ENCODE measurements at places on chromosomes 2 and 18.

DNA sequence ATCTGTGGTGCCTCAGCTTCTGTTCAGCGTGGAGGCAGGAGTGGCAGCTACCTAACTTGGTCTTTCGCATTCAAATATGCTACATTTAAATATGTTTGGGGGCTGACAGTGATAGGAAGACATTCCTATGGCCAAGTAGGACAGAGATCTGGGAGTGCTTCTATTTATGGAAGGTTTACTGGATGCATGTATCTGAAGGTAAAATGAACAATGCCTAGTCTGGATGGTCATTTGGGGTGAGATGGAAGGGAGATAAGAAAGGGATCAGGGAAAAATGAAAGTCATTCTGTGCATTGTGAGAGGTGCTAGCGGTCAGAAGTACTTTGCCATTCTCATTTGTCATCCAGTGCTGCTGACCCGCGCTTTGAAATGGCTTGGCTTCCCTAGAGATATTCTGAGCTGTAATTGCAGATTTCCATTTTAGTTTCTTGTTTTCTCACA, 300.9 kb upstream of the FBXO11 start:
- DNase-seq = no peak

DNA sequence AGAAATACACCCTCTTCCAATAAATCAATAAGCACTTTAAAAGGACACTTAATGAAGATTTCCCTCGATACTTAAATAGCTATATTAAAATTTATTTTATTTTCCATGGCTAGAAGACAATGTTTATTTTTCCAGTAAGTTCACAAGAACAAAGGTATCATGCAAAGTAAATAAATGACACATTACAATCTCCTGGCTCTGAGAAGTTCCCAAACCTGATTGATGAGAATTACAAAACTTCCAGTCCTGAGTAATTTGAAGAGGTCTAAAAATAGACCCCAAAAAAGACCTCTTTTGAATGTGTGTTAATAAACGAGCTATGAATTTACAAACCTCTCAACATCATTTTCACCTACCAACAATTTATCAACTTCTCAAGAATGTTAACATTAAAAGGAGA, 1.5 kb upstream of the PEX13 start:
- DNase-seq = no peak

- DNase-seq = no peak
These were observed 11.1 kb upstream of the KCMF1 start for GRCh38 chr2:84959566-84960506.

- DNase-seq = no peak
These were observed 98.7 kb downstream of the TCF4 start for GRCh38 chr18:55489034-55489986.

- DNase-seq = no peak
These were observed 220.2 kb downstream of the PDE11A start for GRCh38 chr2:177852389-177852788.

DNA sequence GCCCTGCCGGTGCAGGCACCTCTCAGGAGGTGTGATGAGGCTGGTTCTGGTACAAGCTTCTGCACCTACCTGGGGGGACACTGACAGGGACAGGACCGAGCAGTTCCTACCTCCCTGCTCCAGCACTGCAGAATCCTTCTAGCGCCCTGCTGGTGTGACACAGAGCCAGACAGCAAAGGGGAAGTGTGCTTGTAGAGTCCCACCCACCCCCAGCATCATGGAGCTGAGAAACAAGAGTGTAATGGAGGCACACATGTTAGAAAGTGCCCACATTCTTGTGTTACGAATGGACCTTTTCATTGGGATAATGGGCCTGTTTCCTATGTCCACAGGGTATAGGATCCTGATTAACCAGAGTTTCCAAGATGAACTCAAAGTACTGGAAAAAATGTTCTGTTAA, 38.3 kb downstream of the OXER1 start:
- DNase-seq = no peak

DNA sequence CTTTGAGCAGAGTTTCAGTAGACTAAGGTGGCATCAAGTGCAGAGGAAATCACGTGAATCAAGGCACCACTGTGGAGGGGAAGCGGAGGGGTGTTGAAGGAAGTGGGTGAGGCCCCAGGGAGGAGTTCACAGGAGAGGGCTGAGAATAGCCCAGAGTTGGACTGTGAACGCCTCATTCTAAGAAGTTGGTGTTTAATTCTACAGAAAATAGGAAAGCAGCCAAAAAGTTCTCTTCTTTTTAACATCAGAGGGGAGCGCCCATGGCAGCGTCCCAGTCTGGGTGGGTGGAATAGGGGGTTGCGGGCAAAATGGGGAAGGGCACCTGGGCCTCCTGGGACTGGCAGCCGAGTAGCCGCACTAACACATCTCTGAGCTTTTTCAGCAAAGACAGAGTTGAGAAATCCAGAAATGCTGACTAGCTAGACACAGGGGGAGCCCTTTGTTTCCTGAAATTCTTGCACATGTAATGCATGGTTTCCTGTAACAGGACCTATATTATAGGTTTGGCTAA, 97.0 kb downstream of the NEB start:
- DNase-seq = no peak

GRCh38 chr2:193476171-193476800, 1281.6 kb upstream of the TMEFF2 start:
- no peak for DNase-seq

DNA sequence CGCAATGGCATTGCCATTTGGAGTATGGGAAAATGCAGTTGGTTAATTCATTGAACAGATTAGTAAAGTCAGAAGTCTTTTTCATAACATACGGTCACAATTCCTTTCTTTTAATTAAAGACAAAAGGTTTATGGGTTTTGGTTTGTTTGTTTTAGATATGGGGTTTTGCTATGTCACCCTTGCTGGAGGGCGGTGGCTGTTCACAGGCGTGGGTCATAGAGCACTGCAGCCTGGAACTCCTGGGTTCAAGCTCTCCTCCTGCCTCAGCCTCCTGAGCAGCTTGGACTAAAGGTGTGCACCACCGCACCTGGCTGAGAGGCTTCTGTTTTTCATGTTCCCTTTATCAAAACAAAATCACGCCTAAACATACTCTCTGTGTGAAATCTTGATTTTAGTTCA, 18.7 kb upstream of the ELAC1 start:
- no peak for DNase-seq

DNA sequence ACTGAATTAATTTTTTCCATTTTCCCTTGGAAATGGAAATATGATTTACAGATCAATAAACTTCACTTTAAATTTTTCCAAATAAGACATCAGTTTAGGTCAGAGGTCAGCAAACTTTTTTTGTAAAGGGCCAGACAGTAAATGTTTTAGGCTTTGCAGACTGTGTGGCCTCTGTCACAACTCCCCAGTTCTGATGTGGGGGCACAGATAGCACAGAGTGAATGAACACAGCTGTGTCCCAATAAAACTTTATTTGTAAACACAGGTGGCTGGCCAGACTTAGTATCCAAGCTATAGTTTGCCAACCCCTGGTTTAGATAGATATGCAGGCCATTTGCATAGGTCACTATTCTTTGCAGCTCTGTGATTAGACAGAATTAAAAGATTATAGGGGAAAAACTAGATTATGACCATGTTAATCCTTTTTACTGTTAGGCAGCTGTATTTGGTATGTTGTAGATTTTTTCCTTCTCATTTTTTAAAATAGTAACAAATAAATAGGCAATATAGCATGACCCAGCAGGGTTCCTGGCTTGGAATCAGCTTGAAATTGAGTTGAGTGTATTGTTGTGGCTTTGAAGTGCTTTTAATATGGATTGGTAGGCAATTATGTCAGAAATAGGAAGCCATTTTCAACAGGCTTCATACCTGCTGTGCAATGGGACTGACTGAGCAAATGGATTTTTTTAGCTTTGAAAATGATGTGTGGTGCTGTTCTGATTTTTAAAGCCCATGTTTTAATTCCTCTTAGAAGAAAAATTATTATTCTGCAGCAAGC, 59.7 kb downstream of the WDSUB1 start:
- DNase-seq = no peak

DNA sequence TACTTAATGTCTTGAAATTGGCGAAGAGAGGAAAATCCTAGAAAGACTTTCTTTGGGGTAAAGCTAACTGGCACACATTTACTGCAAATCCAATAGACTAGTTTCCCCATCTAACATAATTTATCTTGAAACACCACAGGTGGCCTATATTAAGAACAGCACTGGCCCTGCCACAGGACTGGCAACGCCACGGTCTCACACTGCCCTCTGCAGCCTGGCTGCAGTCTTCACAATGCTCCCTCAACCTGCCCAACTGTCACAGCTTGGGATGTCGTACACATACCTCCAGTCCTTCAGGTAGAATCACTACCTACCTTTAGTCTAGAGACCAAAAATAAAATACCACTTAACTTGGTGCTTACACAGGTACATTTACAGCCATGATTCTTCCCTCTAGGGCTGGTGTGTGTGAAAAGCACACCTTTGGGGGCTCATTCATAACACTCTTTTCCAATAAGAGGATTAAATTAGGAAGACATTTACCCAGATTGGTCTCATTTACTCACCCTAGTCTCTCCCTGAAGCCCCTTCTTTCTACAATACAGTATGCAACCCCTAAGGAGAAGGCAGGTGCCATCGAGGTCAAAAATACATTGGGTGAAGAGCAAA, 222.2 kb downstream of the C1D start:
- peak; percentile 75 for DNase-seq

GRCh38 chr2:196160946-196161345, 10.4 kb downstream of the STK17B start:
- no peak for DNase-seq

- no peak for DNase-seq
These were observed 68.1 kb upstream of the TMEM247 start for GRCh38 chr2:46411245-46411641.

- DNase-seq = no peak
These were observed 3.0 kb upstream of the PXDN start for GRCh38 chr2:1747065-1747941.

DNA sequence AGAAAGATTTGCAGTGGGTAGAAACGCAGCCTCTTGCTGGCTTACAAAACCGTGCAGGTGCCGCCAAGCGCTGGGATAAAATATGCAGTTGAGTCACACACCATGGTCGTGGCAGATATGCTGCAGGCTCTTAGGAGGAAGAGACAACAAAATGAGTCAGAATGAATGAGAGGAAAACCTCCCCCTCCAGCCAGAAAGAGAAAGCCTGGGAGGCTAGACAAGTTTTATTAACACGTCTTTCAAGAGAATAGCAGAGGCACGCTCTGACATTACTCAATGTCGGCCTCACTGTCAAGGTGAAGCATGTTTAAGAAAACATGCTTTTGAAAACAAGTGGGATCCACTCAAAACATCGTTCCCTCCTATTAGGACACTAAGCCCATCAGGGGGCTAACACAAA, 37.1 kb upstream of the ZCCHC2 start:
- no peak for DNase-seq

GRCh38 chr2:55493220-55493619, 26.3 kb upstream of the CFAP36 start:
- no peak for DNase-seq

- DNase-seq = no peak
These were observed 220.9 kb downstream of the DYSF start for GRCh38 chr2:71674158-71674851.

- DNase-seq = no peak
These were observed 1621.3 kb downstream of the SUCLG1 start for GRCh38 chr2:82837588-82838304.

DNA sequence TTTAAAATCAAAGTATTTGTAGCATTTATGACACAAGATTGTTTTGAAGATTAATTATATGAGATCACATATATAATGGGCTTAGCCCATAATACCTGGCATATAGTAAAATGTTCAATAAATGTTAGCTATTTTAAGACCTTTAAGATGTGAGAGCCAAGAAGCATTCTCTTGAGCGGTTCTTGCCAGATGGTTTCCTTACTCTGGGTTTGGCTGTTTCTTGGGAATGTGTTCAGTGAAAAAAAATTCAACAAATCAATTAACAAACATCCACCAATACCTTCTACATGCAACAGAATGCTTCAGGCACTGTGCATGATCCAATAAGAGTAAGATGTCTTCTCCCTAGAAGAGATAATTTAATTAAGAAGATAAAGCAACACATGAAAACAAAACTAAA, 230.4 kb downstream of the CMPK2 start:
- no peak for DNase-seq

- no peak for DNase-seq
These were observed 62.8 kb downstream of the BOD1L2 start for GRCh38 chr18:57209713-57210106.
